ENCODE measurements at places on chromosomes 6 and 20.

DNA sequence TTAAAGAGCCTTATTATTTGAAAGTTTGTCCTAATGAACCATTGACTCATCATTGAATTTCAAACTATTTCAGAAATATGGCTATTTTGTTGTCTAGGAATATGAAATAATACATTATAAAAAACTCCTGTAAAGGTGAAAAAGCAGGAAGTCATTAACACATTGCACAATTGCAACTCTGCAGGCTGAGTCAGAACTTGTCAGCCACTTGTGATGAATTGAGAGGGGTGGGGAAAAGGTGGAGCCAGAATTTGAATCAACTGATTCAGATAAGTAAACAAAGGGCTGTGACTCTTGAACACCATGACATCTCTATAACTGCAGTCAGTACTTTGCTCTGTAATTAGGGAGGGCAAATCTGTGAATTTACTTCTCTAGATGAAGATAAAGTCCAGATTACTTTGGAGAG is 6.0 kb downstream of the C6orf141 start:
- DNase-seq, result no peak

DNA sequence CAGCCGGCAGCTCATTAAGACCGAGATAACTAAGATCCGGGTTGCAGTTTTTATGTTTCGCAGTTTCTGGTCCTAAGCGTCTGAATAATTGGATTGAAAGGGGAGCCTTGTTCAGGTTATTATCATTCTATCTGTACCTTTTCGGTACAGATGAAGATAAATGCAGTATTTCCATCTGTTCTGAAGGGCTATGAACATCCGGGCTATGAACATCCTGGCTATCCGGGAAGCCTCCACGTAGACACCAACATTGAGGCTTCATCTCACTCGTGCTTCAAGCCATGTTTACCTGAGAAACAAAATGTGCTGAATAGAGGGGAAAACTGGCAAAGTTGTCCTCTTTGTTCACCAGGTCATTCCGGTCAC is 399 bp upstream of the REPS1 start:
- DNase-seq, result no peak

GRCh38 chr20:50303573-50304500 is 113.2 kb downstream of the CEBPB start:
- no peak for DNase-seq

- DNase-seq, result peak; percentile 40
Observed at GRCh38 chr20:4973330-4974097, 27.8 kb downstream of the SLC23A2 start.

GRCh38 chr6:148987982-148988381 is 241.2 kb downstream of the UST start:
- DNase-seq, result no peak

- no peak for DNase-seq
Observed at GRCh38 chr6:144134737-144135136, 15.6 kb upstream of the STX11 start.

DNA sequence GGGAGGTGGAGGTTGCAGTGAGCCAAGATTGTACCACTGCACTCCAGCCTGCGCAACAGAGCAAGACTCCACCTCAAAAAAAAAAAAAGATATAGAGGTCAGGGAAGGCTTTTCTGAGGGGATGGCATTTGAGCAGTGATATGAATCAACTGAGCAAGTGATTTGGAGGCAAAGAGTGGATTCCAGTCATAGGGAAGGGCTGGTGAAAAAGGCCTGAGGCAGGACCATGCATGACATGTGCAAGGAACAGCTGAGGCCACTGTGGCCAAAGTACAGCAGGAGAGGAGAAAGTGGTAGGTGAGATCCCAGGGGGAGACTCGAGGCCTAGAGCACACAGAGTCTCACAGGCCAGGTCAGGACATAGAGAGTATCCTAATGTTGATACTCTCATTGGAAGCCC is 20.1 kb upstream of the PTPRT start:
- no peak for DNase-seq
